ENCODE measurements at places on chromosomes 3 and 15.
A peak's percentile ranks its signal among the peaks of the same experiment; 100 is the strongest.

DNA sequence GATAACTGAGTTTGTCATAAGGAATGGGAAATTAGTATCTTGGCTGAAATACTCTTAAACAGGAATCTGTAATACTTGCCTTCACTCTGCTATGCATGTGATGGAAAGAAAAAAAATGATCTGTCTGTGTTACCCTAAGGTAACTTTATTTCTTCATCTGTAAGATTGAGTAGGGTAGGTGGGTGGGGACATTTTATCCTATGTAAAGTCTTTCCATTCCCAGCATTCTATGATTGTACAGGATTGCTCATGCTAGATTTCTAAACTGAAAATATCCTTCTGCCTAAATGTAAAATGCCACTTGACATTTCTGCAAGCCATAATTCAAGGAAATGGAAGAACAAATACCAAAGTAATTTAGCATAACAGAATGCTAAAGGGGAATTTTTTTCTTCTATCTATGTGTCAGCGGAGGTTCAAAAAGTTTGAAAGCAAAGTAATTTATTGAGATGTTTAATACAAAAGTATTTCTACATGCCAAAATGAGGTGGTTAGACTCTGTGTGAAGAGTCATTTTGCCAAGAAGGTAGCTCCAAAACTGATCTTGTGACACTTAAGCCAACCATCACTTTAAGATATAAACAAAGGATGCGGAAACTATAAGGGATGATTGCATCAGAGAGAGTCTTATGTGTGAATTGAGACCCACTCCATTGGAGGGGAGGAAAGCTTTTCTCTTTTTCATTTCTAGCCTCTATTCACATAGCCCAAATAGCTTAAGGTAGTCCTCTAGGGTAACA, 46.6 kb upstream of the SERPINI2 start:
- no peak for DNase-seq

DNA sequence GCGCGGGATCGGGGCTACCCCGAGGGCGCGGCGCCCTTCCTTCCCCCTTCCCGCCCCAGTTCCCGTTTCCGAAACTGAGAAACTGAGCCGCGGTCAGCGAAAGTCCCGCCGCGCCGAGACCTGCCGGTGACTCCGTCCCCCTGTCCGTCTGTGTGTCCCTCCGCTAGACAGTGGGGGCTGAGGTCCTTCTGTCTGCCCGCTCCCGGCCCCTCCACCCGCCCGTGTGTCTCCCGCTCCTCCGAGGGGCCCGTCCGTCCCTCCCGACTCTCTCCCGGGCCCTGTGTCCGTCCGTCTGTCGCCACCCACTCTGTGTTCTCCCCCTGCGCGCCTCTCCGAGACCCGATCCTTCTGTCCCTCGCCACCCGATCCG, 426 bp downstream of the PRKCD start:
- no peak for DNase-seq

- DNase-seq: no peak
Measured at GRCh38 chr3:163745204-163745603, 1333.1 kb downstream of the SI start.

DNA sequence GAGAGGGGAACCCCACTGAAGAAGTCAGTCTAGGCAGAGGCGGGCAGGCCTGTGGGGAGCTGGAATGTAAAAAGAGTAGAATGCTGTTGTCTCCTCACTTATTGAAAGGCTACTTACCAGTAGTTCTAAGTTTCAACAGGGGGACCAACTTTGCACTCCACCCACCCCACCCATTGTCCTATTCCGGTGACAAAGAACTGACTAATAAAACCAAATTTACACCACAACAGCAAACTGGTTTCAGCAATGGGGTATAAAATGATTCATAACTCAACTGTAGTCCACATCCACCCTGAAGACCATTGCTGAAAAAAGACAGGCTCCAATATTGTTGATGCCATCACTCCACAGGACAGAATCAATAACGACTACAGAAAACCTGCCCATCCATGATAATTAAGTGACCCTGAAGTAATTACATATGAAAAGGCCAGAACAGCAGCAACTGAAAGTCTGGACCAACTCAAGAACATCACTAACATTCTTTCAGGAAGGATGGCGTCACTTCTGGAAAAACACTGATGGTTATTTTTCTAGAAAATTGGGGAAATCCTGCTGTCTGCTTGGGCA, 80.2 kb downstream of the ABI3BP start:
- no peak for DNase-seq

DNA sequence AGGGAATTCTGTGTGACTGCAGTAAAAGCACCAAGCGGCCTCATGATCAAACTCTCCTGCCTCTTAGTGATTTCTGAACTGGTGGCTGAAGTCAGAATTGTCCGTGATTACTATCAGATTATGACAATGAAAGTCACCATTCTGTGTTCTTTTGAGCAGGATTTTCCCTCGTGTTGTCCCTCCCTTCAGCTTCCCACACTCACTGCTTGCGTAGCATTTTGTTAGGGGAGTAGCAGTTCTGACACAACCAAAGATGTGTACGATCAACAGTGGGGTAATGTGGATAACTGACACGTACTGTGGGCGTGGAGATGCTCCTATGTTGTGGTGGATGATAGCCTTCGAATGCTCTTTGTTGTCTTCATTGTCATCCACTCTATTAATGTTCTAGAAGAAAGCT, 67.8 kb upstream of the ICE2 start:
- peak; percentile 60 for DNase-seq

- DNase-seq: no peak
Measured at GRCh38 chr15:77104155-77104554, 33.2 kb upstream of the TSPAN3 start.
